GM12892 (cell line): ENCODE measurements at places on chromosomes 16 and 17.

DNA sequence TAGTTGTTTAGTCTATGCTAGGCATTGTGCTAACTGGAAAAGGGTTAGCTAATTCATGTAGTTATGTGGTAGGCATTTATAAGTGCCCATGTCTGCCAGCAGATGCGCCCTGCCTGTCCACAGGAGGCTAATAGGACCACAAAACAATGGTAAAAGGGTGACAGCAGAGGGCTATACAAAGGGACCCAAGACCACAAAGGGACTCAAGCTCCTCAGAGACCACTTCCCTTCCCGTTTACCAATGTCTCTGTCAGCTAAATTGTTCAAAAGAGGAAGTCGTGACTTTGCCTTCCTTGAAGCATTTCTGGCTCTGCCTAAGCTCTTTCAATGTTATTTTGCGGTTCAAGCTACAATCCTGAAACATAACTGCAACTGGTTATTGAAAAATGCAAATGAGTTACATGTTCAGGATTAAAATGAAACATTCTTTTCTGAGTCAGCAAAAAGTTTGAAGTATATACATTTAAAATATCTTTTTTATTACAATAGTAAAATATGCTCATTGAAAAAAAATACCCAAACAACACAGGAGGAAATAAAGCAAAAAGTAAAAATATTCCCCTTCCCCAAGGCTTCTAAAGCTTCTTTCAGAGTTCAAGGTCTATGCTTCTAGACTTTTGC, 149.2 kb downstream of the MAF start:
- no peak for DNase-seq

GRCh38 chr16:51445250-51445649, 294.2 kb upstream of the SALL1 start:
- DNase-seq: no peak

GRCh38 chr17:43405861-43406260, 7.1 kb downstream of the ARL4D start:
- DNase-seq: no peak

DNA sequence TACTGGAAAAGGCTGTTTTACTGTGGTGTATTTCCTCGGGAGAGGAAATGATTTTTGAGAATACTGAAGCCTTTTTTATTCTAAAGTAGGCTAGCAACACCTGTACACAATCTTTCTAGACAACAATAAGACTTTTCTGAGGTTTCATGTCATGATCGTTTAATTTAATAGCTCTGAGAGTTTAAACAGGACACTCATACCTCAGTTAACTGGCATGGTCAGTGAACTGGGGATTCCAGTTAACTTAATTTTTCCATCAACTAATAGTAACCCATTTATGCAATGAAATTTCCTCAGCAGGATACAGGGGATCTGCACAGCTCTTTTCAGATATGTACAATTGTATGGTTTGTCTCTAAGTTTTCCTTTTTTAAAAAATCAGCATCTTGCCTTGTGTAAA, 262.6 kb downstream of the NTN1 start:
- no peak for DNase-seq

DNA sequence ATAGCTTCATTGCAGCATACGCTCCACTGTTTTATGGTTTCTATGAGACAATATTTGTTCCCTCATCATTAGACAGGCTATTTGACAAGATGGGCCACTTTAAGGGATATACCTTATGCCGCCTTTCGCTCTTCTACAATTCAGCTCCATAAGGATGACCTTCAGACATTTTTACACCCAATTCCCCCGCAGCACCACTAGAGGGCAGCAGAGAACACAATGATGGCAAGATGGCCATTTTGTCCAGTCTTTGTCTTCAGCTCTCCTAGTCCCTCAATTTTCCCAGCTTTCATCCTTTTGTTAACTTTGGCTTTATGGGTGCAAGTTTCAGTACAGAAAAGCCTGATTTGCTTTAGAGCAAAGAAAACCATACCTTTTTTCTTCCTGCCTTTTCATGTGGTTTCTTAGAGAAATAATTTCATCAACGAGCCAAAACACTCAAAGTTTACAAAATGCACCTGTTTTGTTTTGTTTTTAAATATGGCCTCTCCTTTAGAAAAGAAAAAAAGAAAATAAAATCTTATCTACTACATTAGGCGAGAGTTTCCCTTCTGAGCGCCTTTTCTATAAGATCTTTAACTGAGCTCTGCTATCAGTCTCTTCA, 355.3 kb downstream of the TOX3 start:
- DNase-seq: no peak

- DNase-seq: no peak
Measured at GRCh38 chr17:17698371-17698770, 17.1 kb downstream of the RAI1 start.

DNA sequence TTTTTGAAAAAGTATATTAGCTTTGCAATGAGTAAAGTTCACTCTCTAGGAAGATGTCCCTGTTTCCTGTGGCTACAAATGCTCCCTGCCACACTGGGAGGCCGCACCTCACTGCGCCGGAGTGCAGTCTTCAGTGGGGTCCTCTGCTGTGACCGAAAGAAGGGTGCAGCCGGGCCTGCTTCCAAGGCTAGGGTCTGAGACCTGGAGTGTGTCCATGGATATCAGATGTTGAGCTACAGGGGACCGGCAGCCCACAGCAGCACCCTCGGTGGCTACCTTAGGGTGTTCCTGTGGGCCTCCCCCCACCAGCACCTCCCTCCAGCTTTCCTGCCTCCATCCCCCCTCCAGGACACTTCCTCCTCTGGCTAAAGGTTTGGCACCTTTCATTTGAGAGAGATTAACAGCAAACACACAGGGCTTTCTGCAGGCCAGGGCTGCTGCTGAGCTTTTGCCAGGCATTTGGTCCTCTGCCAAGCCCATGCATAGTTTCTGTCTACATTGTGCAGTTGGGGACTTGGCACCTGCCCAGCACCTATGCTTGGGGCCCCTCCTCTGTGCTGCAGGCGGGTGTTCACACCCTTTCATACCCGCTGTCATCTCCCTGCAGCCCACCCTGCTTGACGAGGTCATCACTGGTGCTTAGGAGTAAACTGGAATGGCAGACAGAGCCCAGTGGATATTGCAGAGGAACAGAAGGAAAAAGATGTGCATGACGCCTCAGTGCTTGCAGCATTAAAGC, 33.8 kb upstream of the CRISPLD2 start:
- no peak for DNase-seq

DNA sequence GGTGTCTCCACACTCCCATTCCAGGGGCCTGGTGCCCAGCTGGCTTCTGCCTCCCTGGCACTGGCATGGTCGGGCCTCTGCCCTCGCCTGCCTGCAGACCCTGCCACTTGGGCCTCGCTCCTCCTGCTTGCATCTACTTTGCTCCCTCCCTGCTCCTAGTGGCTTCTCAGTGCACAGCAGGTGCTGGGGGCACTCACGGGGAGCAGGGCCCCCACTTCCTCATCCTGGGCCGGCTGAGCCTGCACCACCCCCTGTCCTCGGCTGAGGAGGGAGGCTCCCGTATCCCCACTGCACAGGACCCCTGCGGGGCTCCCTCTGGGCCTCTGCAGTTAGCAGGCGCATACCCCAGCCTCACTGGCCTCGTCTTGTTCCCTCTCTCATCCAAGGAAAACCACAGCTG, 35.2 kb downstream of the CIBAR2 start:
- DNase-seq: no peak

DNA sequence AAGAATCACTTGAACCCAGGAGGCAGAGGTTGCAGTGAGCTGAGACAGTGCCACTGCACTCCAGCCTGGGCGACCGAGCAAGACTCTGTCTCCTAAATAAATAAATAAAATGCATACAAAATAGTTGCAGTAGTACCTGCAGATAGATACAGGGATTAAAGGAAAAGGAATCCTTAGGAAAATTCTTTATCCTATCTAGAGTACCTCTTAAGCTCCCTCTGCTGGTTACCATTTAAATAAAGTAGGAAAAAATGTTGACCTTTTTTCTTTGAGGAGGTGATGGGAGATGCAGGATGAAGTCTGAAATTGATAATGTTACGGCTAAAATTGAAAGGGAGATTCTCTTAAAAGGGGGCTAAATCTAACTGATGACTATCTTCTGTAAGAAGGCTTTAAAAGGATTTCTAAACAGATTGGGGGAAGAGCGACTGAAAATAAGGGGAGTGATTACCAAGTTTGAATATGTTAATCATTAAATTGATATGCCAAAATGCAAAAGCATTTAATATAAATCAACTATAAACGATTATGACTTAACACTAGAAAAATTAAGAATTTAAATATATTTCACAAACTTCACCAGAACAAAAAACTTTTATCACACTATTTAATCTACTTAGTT, 29.4 kb downstream of the C16orf87 start:
- DNase-seq: no peak

DNA sequence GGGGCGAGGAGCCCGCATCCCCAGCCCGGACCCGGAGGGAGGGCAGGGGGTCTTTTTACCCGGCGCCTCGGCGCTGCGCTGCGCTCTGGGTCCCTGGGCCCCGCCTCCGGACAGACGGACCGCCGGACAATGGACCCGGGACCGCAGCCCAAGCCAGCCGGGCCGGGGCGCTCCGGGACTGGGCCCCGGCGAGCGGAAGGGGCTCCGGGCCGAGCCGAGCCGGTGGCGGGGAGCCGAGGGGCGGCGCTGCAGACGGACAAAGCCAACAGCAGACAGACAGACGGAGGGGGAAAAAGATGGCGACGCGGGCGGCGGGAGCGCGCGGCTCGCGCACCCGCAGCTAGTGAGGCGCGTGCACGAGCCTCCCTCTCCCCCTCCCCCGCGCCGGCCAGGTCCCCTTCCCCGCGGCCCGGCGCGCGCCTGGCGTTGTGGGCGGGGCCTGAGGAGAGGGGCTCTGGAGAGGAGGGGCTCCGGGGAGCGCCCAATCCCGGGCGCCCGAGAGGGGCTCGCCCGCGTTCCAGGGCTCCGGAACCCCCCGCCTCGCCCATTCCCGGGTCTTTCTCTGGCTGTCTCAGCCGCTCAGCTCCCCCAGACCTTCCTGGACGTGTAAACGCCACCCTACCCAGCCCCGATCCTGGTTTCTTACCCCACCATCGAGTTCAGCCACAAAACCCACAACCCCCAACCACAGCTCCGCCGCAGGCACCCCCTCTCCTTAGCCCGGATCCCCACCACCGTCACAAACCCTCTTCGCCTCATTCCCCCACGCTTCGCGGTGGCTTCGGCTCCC, at the start of gene ZNF821:
Gene ZNF821, minus strand, starts transcription at position 334 of the 790 bp plus-strand sequence. CDS start 4,236 bp downstream, outside the sequence.
- DNase-seq: peak; percentile 75

GRCh38 chr16:66502020-66502913, 47.7 kb downstream of the TK2 start:
- no peak for DNase-seq

DNA sequence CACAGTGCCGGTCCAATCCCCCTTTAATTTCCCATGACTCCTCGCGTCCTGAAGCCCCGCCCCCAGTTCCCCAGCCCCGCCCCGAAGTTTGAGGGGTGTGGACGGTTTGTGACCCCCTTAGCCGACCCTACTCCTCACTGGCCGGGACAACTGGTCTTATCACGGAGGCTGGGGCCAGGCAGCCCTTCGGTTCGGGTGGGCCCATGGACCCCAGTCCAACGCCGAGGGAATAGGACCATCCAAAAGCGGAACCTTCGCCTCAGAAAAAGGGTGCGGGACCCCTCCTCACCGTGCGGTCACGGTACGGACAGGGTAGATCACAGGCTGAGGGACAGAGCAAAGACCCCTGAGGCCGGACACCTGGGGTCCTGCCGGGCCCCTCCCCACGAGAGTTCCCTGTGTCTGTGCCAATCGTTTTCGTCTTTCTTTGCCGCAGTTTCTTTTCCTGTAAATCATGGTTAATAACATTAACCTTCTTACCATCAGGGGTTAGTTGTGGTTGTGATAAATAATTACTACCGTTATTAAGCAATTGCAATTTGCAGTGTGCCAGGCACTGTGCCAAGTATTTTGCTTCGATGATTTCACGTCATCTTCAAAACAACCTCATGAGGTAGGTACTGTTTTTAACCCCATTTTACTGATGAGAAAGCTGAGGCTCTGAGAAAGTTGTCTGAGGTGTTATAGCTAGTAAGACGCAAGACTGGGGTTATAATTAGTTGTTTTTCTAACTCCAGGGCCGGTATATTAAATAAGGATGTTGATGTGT, 543 bp downstream of the TMUB2 start:
- peak; percentile 81 for DNase-seq

GRCh38 chr16:25198021-25198420, 18.7 kb upstream of the AQP8 start:
- no peak for DNase-seq

- no peak for DNase-seq
Measured at GRCh38 chr17:33291248-33292200, 1.6 kb downstream of the ASIC2 start.

- no peak for DNase-seq
Measured at GRCh38 chr17:859061-859823, 77.1 kb downstream of the MRM3 start.

DNA sequence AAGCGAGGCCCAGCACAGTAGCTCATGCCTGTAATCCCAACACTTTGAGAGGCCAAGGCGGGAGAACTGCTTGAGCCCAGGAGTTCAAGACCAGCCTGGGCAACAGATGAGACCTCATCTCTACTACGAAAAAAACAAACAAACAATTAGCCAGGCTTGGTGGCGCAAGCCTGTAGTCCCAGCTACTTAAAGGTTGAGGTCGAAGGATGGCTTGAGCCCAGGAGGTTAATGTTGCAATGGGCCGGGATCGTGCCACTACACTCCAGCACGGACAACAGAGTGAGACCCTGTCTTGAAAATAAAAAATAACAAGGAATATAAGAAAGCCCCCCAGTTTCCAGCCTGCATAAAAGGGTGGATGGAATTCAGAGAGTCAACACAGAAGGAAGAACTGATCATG, 40.3 kb downstream of the ARHGAP17 start:
- no peak for DNase-seq
